ENCODE measurements at places on chromosomes 13 and 19.

DNA sequence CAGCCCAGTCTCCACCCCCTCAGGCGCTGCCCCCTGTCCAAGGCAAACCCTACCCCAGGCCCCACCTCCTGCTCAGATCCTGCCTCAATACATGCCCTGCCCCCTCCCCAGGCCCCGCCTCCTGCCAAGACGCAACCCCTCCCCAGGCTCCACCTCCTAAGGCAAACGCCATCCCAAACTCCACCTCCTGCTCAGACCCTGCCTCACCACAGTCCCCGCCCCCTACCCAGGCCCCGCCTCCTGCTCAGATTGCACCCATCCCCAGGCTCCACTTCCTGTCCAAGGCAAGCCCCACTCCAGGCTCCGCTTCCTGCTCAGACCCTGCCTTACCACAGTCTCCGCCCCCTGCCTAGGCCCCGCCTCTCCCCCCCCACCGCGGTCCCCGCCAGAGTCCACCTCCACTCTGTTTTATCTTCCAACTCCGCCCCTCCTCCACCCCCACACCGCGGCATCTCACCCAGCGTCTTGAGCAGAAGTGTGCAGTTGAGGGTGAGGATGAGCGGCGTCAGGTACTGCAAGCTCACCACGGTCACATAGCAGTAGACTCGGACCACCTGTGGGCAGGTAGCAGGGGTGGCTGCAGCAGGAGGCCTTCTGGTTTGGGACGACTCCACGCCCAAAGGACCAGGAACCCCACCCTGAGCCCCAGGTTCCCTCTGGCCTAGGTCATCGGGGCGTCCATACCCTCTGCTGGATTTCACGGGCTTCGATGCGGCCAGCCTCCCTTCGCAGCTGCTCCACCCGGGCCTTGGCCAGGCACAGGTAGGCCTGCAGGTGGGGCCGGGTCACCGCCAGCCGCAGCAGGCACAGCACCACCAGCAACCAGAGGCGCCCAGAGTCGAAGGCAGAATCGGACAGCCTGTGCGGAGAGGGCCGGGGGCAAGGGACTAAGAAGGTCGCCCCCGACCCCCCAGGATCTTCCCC lies 17.7 kb downstream of the TMEM161A start:
- DNase-seq, result peak; percentile 89

DNA sequence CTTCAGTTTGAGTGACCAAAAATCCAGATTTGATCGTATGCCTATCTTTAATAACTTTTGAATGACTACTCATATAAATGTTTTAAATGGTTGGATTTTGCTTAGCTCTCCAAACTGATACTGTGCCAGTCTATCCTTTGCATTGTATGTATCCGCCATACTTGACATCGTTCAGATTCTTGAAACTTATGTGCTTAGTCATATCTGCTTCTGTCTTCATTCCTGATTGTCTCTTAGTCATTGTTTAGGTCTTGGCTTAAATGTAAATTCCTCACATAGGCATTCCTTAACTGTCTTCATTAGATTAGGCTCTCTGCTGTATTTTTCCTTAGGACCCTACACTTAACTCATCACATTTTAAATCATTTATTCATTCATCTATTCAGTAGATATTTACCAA lies 126.0 kb downstream of the PCCA start:
- peak; percentile 92 for DNase-seq

GRCh38 chr13:110154410-110154933 lies 152.5 kb downstream of the COL4A1 start:
- no peak for DNase-seq

DNA sequence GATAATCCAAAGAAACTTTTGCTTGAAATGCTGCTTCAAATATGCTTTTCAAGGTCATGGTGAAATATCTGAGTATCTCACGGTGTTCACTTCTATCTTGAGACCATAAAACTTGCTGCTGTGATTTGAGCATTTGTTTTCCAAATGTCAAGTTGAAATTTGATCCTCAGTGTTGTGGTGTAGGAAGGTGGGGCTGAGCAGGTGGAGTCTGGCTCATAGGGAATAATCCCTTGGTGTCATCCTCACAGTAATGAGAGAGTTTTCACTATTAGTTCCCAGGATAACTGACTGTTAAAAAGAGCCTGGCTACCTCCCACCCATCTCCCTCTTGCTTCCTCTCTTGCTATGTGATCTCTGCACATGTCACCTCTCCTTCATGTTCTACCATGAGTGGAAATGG lies 858.0 kb upstream of the SLITRK5 start:
- no peak for DNase-seq

GRCh38 chr13:24683838-24684599 lies 3.8 kb downstream of the ATP12A start:
- peak; percentile 35 for DNase-seq

DNA sequence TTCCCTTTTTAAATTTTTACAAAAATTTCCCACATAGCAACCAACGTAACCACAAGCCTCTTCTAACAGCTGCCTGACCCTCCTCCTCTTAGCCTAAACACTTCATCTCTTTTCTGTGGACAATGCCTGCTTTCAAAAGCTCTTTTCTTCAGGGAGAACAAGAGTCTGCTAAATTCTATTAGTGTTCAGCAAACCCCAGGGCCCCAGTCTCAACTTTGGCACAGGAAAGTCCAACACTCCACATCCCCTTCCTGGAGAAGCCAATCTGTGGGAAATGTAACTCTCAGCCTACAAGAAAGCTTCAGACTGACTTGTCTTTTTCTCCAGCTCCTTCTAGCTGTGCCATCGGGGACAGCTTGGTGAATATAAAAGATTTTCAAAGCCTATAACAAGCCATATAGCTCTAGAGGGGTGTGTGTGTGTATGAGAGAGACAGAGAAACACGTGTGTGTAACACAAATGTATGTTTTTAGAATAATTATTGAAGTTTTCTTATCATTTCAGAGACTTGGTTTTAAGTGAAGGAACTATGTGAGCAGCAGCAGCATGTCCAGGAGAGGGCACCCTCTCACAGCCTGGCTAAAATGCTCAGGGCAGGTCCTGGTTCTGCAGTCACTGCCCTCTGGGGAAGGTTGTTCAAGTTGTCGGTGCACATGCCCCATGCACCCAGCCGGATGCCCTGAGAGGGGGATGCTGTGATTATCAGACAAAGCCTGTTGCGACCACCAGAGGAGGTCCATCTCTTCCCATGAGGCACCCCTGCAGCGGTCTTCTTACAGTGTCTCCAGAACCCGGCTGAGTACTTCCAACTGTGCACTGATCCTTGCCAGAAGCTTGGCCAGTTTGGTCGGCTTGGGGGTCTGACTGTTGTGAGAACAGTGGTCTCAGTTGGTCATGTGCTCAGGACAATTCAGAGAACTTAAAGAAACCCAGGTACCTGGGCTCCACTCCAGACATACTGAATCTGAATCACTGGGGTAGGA lies 34.4 kb downstream of the CCDC70 start:
- DNase-seq, result peak; percentile 70

- peak; percentile 3 for DNase-seq
Measured at GRCh38 chr13:86082121-86082520, 282.9 kb upstream of the SLITRK6 start.

GRCh38 chr19:56091751-56092546 lies 29.1 kb downstream of the ZNF787 start:
- no peak for DNase-seq

DNA sequence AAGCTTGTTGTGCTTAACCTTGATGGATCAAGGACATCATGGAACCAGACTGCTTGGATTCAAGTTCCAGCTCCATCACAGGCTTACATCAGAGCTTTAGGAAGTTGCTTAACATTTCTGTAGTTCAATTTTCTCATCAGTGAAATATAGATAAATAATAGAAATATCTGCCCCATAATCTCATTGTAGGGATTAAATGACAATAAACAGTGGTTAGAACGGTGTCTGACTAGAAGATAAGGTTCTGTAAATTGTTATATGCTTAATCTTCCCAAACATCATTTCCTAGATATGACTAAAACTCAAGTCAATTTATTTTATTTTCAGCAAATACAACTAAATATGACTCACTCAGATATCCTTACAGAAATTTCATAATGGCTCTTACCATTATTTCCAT lies 83.5 kb downstream of the SLITRK1 start:
- peak; percentile 68 for DNase-seq

DNA sequence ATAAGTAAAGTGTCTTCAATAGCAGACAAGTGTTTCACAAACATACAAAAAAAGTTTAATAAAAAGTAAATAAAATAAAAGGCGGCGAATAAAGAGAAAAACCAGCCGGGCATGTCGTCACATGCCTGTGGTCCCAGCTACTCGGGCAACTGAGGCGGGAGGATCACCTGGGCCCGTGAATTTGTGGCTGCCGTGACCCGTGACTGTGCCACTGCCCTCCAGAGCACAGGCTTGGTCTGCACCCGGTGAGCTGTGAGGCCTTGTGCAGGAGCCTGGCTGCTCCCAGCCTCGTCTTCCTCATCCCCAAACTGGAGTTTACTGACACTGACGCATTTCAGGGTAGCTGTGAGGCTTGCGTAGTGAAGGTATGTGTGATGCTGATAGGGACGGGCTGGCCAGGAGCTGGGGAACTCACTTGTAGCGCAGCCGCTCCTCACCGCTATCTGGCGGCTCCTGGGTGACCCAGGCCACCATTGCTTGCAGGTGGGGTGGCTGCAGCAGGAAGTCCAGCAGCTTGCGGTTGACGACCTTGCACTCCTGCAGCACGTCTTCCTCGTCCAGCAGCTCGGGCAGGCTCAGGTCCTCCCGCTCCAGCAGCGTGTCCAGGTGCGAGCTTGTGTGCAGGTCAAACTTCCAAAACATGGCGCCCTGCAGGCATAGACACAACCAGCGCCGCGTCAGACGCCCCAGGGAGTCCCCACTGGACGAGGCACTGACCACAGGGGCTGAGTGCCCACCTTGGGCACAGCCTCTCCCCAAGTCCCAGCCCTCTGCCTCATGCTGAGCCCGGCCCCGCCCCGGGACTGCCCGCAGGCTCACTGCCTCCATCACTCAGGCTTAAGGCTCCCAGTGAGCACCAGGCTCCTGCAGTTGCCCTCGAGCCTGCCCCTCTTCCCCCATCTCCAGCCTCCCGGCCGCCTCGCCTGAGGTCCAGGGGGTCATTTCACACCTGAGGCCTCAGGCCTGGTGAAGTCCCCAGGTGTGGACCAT lies 12.1 kb downstream of the PPP6R1 start:
- DNase-seq, result no peak

- DNase-seq, result no peak
Measured at GRCh38 chr13:21671620-21672286, 880 bp downstream of the FGF9 start.

DNA sequence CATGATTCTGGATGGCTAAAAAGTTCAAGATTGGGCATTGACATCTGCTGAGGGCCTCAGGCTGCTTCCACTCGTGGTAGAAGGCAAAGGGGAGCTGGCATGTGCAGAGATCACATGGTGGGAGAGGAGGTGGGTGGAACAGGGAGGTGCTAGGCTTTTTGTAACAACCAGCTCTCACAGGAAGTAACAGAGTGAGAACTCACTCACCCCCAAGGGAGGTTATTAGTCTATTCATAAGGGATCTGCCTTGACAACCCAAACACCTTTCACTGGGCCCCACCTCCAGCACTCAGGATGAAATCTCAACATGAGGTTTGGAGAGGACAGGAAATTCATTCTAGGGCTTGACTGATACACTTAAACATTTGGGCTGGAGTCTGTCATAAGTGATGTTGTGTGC lies 197.7 kb upstream of the RNF113B start:
- no peak for DNase-seq

GRCh38 chr19:6415591-6416190 lies 8.9 kb downstream of the KHSRP start:
- DNase-seq, result no peak

DNA sequence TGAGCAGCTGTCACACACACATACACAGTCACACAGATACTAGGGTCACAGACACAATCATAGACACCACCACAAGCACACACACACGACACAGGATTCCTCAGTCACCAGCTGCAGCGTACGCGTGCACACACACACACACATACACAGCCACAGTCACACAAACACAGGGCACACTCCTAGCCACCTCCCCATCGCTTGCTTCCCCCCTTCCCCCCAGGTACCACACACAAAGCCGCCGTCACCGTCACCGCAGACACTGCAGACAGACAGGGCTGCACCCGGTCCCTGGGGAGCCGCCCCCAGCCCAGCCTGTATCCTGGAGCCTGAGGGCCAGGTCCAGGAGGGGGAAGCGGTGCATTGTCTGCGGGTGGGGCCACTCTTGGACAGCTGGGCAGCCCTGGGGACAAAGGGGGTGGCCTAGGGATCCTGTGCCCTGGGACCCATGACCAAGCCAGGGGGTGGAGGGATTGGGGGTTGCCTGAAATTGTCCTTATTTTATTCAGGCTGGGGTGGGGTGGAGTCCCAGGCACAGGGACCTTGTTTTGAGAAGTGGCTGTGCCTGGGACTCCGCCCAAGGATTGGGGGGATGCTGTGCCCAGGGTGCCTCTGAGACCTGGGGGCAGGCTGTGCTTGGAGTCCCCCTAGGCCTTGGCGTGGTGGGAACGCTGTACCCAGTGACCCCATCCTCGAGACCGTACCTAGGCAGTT lies 957 bp downstream of the NUMBL start:
- DNase-seq, result no peak

DNA sequence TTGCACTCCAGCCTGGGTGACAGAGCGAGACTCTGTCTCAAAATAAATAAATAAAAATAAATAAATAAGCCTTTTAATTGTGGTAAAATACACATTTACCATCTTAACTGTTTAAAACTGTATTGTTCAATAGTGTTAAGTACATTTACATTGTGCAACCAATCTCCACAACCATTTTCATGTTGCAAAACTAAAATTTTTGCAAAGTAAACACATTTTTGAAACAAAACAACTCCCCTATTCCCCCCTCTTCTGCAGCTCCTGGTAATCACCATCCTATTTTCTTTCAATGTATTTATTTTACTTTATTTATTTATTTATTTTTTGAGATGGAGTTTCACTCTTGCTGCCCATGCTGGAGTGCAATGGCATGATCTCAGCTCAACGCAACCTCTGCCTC lies 5.8 kb upstream of the B9D2 start:
- DNase-seq, result no peak

DNA sequence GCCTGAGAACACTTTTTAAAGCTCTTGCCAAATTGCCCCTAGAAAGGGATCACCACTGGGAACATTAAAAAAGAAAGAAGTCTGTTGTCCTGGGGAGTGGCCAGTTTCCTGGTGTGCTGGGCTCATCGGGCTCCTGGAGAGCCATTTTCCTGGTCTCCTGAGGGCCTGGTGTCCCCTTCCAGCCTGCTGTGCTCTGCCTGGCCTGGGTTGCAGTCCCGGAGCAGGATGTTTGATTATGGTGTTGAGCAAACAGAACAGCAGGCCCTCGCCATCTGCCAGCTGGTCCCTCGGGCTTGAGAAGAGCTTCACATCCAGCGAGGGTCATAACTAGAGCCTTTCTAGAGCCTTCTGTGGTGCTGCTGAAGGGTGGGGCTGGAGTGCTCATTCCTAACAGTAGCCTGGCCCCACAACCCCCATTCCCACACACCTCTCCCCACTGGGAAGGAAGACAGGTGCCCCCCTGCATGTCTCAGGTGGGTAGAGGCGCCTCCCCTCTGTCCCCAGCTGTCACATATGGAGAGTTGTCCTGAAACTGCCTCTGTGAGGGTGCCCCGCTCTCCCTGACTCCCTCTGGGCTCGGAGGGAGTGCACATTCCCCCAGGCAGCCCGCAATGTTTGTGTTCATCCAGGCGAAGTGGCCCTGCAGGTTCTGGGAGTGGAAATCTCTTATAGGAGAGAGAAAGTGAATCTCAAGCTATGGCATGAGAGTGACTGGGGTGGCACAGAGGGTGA lies 151.1 kb downstream of the SIPA1L3 start:
- no peak for DNase-seq

Measured in iris pigment epithelial cell (primary cell).